ENCODE measurements at places on chromosomes 2 and 18.
A peak's percentile ranks its signal among the peaks of the same experiment; 100 is the strongest.

GRCh38 chr2:111226876-111227700 lies 106.4 kb downstream of the BCL2L11 start:
- DNase-seq = no peak

GRCh38 chr18:28039078-28039477 lies 137.9 kb downstream of the CDH2 start:
- DNase-seq = no peak

DNA sequence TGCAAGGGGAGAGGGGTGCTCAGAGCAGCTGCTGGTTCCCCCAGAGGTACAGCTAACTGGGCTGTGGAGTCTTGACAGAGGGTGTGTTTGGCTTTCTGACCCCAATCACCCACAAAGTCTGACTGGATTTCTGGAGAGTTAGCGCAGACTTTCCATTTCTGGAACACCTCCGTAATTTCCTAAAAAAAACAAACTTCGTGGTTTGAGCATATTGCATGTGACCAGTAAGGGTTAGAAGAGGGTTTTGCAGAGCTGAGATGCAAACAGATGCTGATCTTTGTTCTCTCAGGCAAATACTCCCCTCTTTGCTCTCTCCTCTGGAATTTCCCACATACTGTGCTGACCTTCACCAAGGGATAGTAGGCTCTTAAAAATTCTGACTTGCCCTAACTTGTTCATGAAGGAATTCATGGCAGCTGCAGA lies 44.5 kb upstream of the TMEM247 start:
- DNase-seq = no peak

- no peak for DNase-seq
These were observed 31.8 kb downstream of the SALL3 start for GRCh38 chr18:79011300-79011870.

GRCh38 chr2:234395891-234396420 lies 100.9 kb downstream of the ARL4C start:
- peak; percentile 85 for DNase-seq
